ENCODE measurements at places on chromosomes 1 and 21. TPM values are rescaled to one million over a fixed set of nuclear protein-coding genes. Genes with fewer than 3 reads are reported as not detected.

- no peak overlapping the region for H3K4me3 ChIP-seq
- no peak for DNase-seq
- H3K4me1 ChIP-seq: no peaks in the 10 kb centered on the region
- H3K27ac ChIP-seq: no peak overlapping the region
Measured at GRCh38 chr1:22263359-22263758, 120.5 kb upstream of the WNT4 start.

GRCh38 chr1:107926436-107927080, 38.4 kb downstream of the VAV3 start:
- no peak for DNase-seq
- H3K4me1 ChIP-seq: peaks cover 2% of the 10 kb centered on the region
- H3K36me3 ChIP-seq: no peaks in the 10 kb centered on the region
- H3K27me3 ChIP-seq: no peaks in the 10 kb centered on the region
- no peak overlapping the region for H3K4me3 ChIP-seq

- no peaks in the 10 kb centered on the region for H3K36me3 ChIP-seq
- no peak for DNase-seq
- H3K27me3 ChIP-seq: peaks cover 3% of the 10 kb centered on the region
Measured at GRCh38 chr1:14809191-14809981, 210.9 kb downstream of the KAZN start.

GRCh38 chr1:76377247-76377646, 302.7 kb downstream of the ST6GALNAC3 start:
- H3K27ac ChIP-seq: no peak overlapping the region
- H3K4me3 ChIP-seq: no peak overlapping the region
- no peaks in the 10 kb centered on the region for H3K36me3 ChIP-seq
- H3K27me3 ChIP-seq: no peaks in the 10 kb centered on the region
- no peak for DNase-seq

Gene SPATA21
- total RNA-seq: not detected

Gene RNU1-2
- total RNA-seq: 922 TPM

Gene ZNHIT6
- total RNA-seq: 13.7 TPM

Gene TRAF3IP3
- 406 TPM for total RNA-seq
